Kidney (tissue), 22 donors: ENCODE measurements at places on chromosomes 5 and 9. TPM values are rescaled to one million over a fixed set of nuclear protein-coding genes. Genes with fewer than 3 reads are reported as not detected.
A peak's percentile ranks its signal among the peaks of the same experiment; 100 is the strongest.

DNA sequence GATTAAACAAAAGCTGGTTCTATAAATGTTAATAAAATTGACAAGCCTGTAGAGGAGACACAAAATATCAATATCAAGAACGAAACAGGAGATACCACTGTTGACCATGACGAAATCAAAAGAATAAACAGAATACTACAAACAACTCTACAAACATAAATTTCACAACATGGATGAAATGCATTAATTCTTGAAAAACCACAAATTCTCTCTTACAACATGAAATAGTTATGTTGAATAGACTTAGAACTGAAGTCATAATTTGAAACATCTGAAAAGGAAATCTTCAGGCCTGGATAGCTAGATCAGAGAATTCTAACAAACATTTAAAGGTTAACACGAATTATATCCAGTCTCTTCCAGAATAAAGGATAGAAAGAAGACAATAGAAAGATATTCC is 6.9 kb upstream of the SPATA31C1 start:
- H3K27ac ChIP-seq, result no peak overlapping the region
- H3K27me3 ChIP-seq, result no peaks in the 10 kb centered on the region
- H3K36me3 ChIP-seq, result no peaks in the 10 kb centered on the region
- H3K4me1 ChIP-seq, result no peaks in the 10 kb centered on the region

The ADAMTS16 gene
- total RNA-seq, result 7.5 TPM

DNA sequence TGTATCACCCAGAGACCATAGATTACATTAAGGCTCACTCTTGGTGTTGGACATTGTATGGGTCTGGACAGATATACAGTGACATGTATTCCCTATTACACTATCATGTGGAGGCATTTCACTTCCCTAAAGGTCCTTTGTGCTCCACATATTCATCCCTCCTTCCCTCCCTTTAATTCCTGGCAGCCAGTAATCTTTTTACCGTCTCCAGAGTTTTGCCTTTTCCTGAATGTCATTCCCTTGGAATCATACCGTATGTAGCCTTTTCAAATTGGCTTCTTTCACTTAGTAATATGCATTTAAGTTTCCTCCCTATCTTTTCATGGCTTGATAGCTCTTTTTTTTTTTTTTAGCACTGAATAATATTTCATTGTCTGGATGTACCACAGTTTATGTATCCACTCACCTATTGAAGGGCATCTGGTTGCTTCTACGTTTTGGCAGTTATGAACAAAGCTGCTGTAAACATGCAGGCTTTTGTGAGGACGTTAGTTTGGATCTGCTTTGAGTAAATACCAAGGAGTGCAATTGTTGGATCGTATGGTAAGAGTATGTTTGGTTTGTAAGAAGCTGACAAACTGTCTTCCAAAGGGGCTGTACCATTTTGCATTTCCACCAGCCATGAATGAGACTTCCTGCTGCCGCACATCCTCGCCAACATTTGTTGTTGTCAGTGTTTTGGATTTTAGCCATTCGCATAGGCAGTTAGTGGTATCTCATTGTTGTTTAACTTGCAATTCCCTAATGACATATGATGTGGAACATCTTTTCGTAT is 122.1 kb upstream of the SMIM23 start:
- DNase-seq, result no peak
- H3K4me1 ChIP-seq, result no peaks in the 10 kb centered on the region
- no peak overlapping the region for H3K4me3 ChIP-seq
- H3K36me3 ChIP-seq, result no peaks in the 10 kb centered on the region

- H3K27me3 ChIP-seq, result no peaks in the 10 kb centered on the region
- no peak for DNase-seq
- no peaks in the 10 kb centered on the region for H3K4me1 ChIP-seq
- H3K4me3 ChIP-seq, result no peak overlapping the region
- H3K36me3 ChIP-seq, result no peaks in the 10 kb centered on the region
Measured at GRCh38 chr5:29005386-29005785, 1967.0 kb upstream of the CDH9 start.

DNA sequence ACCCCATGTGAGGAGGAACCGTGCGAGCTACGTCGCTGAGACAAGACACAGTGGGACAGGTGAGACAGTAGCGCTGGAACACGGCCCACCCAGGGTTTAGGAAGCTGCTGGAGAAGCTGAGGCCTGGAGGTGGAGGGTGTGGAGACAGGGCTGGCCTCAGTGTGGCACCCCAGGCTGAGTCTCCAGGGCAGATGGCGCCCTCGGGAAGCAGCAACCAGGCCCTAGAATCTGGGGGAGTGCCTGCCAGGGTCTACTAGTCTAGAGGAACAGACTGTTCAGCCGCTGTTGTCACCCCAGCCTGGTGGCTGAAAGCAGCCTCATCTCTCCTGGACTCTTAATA is 4.6 kb upstream of the TERT start:
- H3K4me3 ChIP-seq, result no peak overlapping the region
- DNase-seq, result no peak
- peaks cover 5% of the 10 kb centered on the region for H3K27me3 ChIP-seq
- no peaks in the 10 kb centered on the region for H3K36me3 ChIP-seq
- H3K27ac ChIP-seq, result no peak overlapping the region

The DOK3 gene
- total RNA-seq, result 18.6 TPM

The ARL14EPL gene
- not detected for total RNA-seq

The HTR1A gene
- total RNA-seq, result not detected

DNA sequence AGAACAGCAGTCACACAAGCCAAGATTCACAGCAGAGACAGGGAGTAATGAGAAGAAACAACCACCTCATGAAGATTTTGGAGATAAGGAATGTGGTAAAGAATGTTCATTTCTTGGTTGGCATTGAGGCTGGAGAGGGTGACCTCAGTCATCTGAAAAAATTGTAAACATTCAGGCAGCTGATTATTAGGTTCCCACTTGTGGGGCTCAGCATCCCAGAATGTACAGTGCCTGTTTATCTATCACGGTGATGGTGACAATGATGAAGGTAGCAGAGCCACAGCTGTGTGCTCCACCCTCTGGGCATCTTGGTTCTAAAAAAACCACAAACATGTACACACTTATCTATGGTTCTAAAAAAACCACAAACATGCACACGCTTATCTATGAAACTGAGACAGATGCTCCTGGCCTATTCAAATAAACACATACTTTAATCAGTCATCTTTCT is 143.9 kb upstream of the MOCS2 start:
- H3K4me3 ChIP-seq, result no peak overlapping the region
- no peak overlapping the region for H3K27ac ChIP-seq
- no peaks in the 10 kb centered on the region for H3K4me1 ChIP-seq
- no peaks in the 10 kb centered on the region for H3K27me3 ChIP-seq
- H3K36me3 ChIP-seq, result no peaks in the 10 kb centered on the region

DNA sequence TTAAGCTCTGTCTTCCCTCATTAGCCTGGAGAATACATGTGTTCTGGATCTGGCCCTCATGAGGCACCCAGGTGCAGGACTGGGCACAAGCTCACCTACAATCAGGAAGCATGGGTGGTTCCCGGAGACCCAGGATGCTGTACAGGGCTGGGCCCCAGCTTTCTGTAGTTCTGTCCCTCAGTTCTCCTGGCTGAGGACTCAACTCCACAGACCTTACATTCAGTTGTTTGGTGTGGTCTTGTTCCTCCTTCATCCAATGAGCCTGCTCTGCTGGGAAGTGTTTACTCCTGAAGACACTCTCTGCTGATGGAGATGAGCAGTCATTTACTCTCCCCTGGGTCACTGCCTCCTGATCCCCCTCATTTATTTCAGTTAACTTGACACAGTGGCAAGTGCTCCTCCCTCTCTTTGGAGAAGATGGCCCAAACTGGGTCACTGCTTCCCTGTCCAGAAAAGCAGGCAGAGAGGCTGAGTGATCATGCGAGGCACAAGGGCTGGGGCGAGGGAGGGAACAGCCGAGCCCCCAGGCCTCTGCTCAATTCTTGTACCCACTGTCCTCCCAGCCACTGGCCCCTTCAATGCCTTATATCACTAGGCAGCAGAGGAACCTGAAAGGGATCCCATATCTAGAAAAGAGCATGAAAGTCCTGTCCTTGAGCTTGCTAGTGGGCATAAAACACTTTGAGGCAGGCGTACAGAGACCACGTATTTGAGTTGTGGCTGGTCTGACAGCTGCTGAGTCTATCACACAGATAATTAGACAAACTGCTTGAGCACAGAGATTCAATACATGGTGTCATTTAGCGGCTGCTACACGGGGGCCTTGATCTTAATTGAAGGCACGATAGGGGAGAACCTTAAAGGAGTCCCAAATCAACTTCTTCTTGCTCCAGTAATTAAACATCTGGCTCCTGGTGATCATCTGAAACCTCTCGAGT is 221.7 kb downstream of the FSTL4 start:
- no peaks in the 10 kb centered on the region for H3K36me3 ChIP-seq
- peaks cover 4% of the 10 kb centered on the region for H3K27me3 ChIP-seq
- no peak overlapping the region for H3K27ac ChIP-seq
- no peak overlapping the region for H3K4me3 ChIP-seq

- H3K27me3 ChIP-seq, result no peaks in the 10 kb centered on the region
- no peaks in the 10 kb centered on the region for H3K4me1 ChIP-seq
- H3K27ac ChIP-seq, result no peak overlapping the region
- H3K4me3 ChIP-seq, result no peak overlapping the region
- no peaks in the 10 kb centered on the region for H3K36me3 ChIP-seq
Measured at GRCh38 chr9:126114850-126115460, 211.7 kb upstream of the MVB12B start.

DNA sequence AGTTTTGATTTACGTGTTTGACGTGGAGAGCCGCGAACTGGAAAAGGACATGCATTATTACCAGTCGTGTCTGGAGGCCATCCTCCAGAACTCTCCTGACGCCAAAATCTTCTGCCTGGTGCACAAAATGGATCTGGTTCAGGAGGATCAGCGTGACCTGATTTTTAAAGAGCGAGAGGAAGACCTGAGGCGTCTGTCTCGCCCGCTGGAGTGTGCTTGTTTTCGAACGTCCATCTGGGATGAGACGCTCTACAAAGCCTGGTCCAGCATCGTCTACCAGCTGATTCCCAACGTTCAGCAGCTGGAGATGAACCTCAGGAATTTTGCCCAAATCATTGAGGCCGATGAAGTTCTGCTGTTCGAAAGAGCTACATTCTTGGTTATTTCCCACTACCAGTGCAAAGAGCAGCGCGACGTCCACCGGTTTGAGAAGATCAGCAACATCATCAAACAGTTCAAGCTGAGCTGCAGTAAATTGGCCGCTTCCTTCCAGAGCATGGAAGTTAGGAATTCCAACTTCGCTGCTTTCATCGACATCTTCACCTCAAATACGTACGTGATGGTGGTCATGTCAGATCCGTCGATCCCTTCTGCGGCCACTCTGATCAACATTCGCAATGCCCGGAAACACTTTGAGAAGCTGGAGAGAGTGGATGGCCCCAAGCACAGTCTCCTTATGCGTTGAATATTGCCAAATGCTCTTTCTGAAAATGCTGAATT is 850 bp downstream of the RRAGA start:
- peak overlapping the region; percentile 97 for H3K27ac ChIP-seq
- peaks cover 11% of the 10 kb centered on the region for H3K4me1 ChIP-seq
- no peaks in the 10 kb centered on the region for H3K27me3 ChIP-seq
- peak; percentile 60 for DNase-seq
